ENCODE measurements at places on chromosomes 12 and 14.

GRCh38 chr12:96400631-96401075, 414 bp upstream of the CDK17 start:
- DNase-seq = no peak

DNA sequence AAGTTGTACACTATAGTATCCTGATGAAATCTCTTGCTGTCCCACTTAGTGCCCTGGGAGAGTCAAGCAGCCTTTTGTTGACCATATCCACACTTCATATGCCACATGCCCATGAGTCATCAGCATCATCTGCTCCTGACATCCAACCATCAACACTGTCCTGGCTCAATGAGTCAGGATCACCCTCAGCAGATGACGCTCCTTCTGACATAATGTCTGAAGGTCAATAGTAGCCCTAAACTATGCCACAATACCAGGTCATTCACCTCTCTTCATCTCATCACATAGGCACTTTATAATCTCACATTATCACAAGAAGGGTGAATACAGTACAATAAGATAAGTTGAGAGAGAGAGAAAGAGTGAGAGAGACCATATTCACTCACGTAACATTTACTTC, 369.0 kb upstream of the FAR2 start:
- peak; percentile 13 for DNase-seq

GRCh38 chr14:95951359-95951758, 74.7 kb downstream of the TUNAR start:
- no peak for DNase-seq

GRCh38 chr14:49044981-49045380, 541.2 kb downstream of the RPS29 start:
- DNase-seq = no peak

- DNase-seq = no peak
Measured at GRCh38 chr12:82655751-82656150, 31.0 kb upstream of the TMTC2 start.

DNA sequence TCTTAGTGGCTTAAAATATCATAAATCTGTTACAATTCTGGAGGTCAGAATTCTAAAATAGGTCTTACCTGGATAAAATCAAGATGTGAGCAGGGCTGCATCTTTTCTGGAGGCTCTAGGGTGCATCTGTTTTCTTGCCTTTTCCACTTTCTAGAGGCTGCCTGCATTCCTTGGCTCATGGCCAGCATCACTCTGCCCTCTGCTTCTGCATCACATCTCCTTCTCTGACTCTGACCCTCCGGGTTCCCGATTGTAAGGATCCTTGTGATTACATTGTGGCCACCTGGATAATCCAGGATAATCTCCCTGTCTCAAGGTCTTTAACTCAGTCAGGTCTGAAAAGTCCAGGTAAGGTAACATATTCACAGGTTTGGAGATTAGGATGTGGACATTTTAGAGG, 11.0 kb upstream of the BMP4 start:
- no peak for DNase-seq

- DNase-seq = peak; percentile 18
Measured at GRCh38 chr12:121530600-121531355, 50.0 kb downstream of the KDM2B start.

DNA sequence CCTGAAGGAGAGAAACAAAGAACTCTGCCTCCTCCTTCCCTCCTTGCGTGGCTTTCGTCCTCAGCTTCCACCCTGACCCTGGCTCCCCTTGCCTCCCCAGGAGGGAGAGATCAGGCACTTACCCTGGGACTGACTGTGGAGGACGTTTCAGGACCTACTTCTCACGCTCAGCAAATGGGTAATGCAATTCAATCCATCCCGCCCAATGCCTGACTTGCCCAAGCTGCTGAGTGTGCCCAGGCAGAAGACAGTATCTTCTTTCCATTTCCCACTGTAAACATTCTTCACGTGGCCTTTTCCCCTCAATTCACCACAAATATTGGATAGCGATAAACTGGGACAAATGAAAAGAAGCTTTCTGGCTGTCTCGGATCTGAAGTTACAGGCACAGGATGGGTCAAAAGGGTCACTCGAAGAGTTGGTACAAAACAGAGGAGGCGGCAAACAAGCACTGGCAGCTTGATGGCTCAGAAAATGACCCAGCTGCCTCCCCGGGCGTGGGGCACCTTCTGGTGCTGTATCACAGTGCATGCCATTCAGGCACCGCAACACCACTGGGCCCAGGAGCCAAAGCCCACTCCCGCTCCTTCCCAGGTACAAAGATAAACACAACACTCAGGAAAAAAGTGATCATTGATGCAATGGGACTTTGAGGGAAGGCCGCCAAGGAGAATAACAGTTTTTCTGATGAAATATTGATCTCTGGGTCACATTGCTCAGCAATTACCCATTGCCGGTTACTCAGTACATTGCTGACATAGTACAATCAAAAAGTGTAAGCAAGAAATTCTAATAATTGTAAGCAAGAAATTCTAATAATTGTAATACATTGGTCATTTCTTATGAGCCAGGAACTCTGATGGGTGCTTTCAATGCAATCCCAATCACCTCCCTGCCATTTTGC, 65.8 kb downstream of the TRIM9 start:
- no peak for DNase-seq

DNA sequence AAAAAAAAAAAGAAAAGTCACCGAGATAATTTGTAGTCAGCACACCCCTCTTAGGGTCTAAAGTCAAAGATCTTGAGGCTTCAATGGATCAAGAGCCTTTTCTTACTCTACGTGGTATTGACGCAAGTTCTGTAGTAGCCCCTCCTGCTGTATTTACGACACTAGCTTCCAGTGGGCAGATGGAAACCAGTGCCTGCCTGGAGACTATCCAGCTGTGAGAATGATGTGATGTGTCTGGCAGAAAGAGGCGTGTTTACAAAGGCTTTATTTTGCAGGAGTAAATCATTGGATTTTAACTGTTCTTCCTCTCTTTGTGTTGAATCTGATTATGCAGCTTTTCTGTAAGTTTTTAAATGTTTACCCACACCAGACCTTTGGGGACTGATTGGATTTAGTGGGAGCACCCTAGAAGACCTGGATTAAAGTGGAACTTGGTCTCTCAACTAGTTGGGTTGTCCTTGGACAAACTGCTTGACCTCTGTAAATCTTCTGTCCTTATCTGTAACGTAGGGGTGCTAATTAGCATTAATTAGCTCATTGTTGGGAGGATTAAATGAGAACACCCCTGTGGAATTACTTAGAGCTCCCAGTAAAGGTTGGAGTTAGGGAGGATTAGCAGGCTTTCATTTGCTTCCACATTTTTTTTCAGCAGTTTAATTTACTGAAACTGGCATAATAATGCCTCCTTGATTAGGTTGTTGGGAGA, 72.4 kb downstream of the RASSF3 start:
- DNase-seq = no peak

- no peak for DNase-seq
Measured at GRCh38 chr14:103186909-103187586, 63.8 kb downstream of the TNFAIP2 start.

GRCh38 chr14:69263364-69263763, 3.4 kb downstream of the GALNT16 start:
- DNase-seq = no peak

DNA sequence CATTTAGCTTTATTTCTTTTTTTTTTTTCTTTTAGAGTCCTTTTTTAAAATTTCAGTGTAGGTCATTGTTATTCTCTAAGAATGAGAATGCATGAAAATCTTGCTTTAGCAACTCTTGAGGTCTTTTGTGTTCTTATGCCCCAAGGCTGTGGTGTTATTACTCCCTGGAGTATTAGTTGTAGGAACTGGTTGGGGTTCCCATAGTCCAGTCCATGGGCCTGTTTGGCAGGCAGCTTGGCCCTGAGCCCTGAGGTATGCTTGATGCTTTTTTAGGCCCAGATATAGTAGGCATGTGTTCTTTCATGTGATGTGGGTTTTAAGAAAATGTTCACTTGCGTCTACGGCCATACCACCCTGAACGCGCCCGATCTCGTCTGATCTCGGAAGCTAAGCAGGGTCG, 1.6 kb downstream of the FAM234B start:
- DNase-seq = no peak

DNA sequence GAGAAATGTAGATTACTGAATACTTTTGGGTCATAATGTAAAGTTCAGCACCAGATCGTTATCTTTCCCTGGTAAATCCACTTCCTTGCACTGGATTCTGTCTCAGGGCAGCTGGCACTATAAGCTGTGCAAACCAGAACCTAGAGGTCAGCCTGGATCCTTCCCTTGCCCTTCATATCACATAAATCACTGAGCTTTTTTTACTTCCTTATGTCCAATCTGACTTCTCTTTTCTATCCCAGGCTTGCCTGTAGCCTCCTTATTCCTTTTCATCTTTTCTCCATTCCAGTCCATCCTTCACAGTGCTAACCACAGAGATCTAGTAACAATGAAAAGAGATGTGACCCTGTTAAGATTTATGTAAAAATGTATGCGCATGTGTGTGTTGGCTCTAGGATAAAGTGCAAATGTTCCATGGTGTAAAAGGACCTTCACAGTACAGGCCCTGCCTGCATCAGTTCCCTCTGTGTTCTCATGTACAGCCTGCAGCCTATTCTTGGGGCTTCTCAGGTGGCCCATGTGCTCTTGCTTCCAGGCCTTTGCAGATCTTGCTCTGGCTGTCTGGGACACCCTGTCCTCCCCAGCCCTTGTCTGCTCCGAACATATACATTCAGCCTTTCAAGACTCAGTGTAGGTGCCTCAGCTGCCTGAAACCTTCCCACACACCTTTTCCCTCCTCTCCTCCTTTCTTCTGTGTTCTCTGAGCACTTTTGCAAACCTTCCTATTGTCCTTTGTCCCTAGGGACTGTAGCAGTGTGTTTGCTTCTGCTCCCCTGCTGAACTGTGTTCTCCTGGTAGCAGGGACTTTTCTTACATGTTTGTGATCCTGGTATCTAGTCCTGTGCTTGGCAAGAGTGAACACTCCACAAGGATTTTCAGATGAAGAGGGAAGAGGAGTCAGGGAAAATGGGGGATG, 30.0 kb downstream of the PELI2 start:
- DNase-seq = no peak

- no peak for DNase-seq
Measured at GRCh38 chr14:23358042-23358441, 5.4 kb upstream of the SLC22A17 start.

GRCh38 chr12:49922349-49923034, 18.8 kb upstream of the FAIM2 start:
- DNase-seq = no peak

DNA sequence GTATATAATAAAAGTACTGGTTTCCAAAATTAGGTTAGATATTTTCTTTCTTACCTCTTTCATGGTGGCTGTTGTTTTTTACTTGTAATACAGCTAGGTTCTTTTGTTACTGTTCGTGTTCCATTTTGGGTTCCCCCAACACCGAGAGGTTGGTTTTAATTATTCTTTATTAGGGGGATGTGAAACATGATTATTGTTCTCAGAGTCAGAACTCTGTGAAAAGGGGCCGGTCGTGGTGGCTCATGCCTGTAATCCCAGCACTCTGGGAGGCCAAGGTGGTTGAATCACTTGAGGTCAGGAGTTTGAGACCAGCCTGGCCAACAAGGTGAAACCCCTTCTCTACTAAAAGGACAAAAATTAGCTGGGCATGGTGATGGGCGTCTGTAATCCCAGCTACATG, 108.1 kb downstream of the BICD1 start:
- no peak for DNase-seq
